ENCODE measurements at places on chromosomes 3 and 15.
A peak's percentile ranks its signal among the peaks of the same experiment; 100 is the strongest.

- DNase-seq, result no peak
These were observed 135.2 kb downstream of the MECOM start for GRCh38 chr3:169528289-169528688.

- no peak for DNase-seq
These were observed 72.5 kb downstream of the ATP2B2 start for GRCh38 chr3:10432931-10433330.

GRCh38 chr3:15812183-15812582 lies 14.4 kb upstream of the ANKRD28 start:
- no peak for DNase-seq

DNA sequence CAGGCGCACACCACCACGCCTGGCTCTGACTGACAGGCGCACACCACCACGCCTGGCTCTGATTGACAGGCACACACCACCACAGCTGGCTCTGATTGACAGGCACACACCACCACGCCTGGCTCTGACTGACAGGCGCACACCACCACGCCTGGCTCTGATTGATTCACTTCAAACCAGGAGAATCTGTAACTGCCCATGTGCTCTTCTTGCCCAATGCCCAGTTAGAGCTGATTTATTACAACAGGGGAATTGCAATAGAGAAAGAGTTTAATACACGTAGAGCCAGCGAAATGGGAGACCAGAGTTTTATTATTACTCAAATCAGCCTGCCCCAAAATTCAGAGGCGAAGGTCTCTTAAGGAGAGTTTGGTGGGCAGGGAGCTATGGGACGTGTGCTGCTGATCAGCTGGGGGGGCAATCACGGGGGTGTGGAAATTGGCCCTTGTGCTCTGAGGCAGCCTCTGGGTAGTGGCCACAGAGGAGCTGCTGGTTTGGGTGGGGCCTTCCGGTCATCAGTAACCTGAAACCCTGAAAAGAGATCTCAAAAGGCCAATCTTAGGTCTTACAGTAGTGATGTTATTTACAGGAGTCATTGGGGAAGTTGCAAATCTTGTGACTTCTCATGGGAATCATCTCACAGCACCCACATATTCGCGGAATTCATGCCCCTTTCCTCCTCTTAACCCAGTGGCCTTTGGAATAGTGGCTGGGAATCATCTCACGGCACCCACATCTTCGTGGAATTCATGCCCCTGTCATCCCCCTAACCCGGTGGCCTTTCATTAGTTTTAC lies 63.8 kb upstream of the TFRC start:
- DNase-seq, result no peak

DNA sequence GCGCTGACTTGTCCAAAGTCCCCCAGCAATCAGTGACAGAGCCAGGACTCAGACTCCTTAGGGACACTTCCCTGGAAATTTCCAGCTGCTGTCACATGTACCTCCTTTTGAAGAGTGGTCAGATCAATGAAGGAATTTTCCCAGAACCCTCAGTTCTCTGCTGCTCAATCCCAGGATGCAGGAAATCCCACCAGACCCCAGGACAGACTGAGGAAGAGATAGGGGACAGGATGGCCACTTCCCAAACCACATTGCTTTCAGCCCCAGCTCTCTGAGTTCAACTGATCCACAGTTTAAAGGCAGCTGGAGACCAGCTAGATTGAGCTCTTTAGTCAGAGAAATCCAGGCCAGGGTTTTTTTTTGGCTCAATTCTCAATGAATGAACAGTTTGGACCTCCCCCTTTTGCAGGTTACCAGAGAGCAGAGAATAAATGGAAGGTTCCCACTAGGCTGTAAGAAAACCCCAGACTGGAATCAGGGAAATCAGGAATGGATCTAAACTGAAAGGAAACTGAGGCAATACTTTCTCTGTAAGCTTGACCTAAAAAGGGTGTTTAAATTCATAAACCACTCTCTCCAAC lies 1.5 kb downstream of the CYP1A1 start:
- DNase-seq, result no peak

DNA sequence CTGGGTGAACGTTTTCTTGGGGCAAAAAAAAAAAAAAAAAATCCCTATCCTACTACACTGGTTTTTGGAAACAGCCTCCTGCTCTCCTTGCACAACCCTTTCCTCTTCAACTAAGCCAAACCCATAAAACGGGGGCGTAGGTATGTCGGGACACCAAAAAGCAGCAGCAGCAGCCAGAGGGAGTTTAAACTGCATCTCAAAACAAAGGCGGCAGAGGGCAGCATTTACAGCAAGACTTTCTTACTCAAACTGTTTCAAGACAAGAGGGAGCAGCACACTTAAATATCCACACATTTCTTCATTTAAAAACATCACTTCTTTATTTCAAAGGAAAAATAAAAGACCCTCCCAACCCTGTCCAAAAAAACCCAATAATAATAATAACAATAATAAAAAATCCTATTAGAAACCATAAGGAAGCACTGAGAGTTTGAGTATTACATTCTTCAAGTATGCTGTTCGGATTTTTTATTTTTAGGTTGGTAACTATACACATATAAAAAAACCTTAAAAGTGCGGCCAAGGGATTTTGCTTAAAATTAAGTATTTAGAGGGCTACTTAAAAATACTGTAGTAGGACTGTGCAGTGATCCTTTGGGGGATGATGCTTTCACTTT lies 43.9 kb upstream of the PLXND1 start:
- peak; percentile 29 for DNase-seq

GRCh38 chr15:53454843-53455721 lies 304.4 kb downstream of the WDR72 start:
- no peak for DNase-seq

GRCh38 chr15:61936528-61937195 lies 123.6 kb downstream of the VPS13C start:
- no peak for DNase-seq

DNA sequence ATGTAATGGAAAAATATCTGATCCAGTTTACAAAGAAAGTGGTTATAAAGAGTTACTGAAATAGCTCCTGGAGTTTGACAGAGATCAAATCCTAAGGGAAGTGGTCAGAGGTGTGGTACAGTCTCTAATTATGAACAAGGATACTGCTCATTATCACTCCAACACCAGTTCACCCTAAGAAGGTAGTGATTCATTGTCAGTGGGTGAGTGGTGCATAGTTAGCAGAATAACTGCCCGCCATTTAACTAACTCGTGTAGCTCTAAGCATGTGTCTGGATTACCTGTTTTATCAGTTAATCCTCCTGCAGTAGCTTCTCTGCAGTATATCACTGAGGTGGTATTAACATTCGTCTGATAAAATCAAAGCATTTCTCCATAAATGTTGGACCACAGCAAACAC lies 700.1 kb downstream of the NLGN1 start:
- DNase-seq, result no peak

DNA sequence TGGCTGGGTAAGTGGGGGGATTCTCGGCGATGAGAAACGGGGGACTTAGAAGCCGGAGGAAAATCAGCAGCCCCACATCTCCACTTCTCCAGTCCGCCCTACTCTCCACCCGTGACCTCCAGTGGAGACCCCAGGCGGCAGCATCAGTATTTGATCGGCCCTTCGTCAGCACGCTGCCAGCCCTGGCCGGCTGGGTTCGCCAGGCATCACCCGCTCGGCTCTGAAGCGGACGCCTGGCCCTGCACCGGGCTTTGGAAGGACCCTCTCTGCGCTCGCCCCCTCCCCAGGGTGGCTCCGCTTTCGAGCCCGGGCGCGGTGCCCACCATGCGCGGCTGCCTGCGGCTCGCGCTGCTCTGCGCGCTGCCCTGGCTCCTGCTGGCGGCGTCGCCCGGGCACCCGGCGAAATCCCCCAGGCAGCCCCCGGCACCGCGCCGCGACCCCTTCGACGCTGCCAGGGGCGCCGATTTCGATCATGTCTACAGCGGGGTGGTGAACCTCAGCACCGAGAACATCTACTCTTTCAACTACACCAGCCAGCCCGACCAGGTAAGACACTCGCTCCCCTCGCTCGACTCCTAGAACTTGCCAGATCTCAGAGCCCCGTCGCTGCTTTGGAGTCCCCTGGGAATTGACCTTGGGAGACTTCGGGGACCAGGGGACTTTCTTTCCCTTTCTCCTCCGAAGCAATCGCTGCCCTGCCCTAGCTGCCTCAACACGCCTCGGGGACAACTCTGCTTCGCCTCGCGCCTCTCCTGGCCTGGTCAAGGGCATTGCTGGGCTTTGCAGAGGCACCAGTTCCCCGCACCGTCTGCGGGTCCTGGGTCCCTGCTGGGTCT lies 561 bp downstream of the SIDT1 start:
- DNase-seq, result peak; percentile 27

GRCh38 chr15:38750786-38751185 lies 186.2 kb upstream of the RASGRP1 start:
- DNase-seq, result no peak

- peak; percentile 83 for DNase-seq
These were observed 43.9 kb upstream of the RYK start for GRCh38 chr3:134294302-134295280.
